ENCODE measurements at places on chromosomes 2 and 18.

- no peak for DNase-seq
These were observed 14.9 kb downstream of the LPIN2 start for GRCh38 chr18:2997846-2998564.

GRCh38 chr2:241490825-241491506 lies 17.4 kb downstream of the STK25 start:
- no peak for DNase-seq

GRCh38 chr2:133658020-133658903 lies 90.0 kb upstream of the NCKAP5 start:
- DNase-seq = no peak

DNA sequence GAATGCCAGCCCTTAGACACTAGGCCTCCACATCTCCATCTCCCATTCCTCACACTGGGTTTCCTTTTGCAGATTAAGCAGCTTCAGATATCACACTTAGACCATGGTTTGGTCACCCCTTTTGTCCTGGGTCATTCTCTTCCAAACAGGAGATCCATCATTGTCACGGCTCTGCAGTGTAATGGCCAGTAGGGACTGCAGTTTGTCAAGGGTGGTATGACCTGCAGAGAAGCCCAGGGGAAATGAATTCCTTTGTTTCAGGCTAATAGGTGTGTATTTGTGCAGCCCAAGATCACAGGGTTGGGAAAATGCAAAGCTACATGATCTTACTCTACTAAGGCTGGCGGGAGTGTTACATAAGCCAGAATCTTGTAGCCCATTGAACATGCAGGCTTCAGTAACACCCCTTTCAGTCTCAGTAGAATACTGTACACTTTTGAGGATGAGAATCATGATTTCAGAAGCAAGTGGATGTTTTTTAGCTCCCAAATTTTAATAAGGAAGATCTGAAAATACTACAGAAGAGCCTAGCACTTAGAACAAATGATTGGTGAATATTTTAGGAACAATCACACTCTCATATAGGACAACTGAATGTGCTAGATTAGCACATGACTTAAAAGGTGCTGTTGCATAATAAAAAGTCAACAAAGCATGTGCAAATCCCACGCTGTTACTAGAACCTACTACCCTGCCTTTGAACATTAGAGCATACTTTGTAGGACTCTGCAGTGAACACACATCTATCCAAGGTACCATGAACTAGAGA lies 24.0 kb upstream of the LPIN1 start:
- DNase-seq = no peak

- no peak for DNase-seq
These were observed 2.9 kb downstream of the SERTAD2 start for GRCh38 chr2:64650722-64651338.

- no peak for DNase-seq
These were observed 23.8 kb upstream of the CABYR start for GRCh38 chr18:24114924-24115549.

GRCh38 chr2:20440001-20440560 lies 6.8 kb upstream of the RHOB start:
- DNase-seq = no peak

DNA sequence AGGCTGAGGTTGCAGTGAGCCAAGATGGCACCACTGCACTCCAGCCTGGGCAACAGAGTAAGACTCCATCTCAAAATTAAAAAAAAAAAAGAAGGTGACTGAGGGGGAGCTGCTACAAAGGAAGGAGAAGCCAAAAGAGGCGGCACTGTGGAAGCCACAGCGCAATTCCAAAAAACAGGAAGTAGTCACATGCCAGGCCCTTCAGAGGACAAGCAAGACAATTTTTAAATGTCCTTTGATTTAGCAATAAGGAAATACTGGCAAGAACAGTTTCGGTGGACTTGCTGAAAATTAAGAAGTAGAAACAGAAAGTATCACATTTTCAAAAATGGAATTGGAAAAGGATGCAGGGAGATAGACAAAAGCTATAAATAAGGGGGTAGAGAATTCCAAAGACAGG lies 122.8 kb downstream of the OSBPL1A start:
- DNase-seq = no peak

- no peak for DNase-seq
These were observed 718.8 kb downstream of the DPP10 start for GRCh38 chr2:115161081-115161770.

DNA sequence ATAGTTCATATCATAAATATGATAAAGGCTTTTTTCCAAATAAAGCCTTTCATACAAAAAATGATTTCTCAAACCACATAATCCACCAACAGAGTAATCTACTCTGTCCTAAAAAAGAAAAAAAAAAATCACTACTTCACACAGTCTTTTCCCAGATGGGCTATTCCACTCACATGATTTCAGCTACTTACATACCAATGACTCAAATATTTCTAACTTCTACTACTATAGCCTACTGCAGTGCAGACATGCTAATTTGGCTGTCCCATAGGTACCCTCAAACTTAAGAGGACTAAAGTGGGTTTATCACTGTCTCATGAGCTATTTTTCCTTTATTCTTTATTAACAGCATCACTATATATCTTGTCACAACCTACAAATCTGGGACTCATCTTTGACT lies 57.4 kb downstream of the SLC66A3 start:
- DNase-seq = no peak

DNA sequence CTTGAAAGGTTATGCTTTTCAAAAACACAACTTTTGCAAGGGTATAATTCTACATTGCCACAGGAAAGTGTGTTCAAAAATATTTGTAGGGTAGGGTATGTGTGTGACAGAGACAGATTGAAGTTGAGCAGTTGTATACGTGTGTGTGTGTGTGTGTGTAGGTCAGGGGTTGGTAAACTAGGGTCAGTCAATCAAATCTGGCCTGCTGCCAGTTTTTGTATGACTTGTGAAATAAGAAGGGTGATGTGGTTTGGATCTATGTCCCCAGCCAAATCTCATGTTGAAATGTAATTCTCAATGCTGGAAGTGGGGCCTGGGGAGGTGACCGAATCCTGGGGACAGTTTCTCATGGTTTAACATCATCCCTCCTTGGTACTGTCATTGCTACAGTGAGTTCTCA lies 148.2 kb downstream of the CERS6 start:
- no peak for DNase-seq

DNA sequence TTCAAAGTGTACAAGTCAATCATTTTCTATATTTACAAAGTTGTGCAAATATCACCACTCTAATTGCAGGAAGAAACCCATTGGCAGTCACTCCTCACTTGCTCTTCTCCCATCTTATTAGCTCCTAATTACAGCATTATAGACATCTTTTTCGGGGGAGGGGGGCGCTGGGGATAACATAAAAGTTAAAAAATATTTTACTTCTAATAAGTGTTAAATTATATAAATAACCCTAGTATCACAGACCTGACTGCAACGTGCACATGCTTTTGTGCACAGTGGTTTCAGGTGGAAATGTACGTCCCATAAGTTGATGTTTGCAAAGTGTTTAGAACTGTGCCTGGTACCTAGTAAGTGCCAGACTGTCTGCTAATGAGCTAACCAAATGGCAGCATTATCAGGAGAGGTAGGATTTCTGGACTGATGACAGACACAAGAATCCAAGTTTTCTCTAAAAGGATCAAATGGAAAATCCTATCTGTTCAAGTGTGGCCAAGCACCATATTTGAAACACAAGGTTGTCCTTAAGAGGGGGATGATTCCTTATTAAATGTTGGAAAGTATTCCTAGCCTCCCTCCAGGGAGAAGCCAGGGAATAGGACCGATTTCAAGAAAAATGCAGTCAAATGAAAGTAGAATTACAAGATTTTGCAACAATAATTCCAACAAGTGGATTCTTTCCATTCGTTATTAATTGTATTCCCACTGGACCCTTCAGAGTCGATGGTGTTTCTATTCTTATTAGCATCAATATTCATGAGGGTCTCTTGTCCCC lies 70.0 kb downstream of the ACKR3 start:
- no peak for DNase-seq

- DNase-seq = no peak
These were observed 7.4 kb upstream of the NTSR2 start for GRCh38 chr2:11677136-11678055.

DNA sequence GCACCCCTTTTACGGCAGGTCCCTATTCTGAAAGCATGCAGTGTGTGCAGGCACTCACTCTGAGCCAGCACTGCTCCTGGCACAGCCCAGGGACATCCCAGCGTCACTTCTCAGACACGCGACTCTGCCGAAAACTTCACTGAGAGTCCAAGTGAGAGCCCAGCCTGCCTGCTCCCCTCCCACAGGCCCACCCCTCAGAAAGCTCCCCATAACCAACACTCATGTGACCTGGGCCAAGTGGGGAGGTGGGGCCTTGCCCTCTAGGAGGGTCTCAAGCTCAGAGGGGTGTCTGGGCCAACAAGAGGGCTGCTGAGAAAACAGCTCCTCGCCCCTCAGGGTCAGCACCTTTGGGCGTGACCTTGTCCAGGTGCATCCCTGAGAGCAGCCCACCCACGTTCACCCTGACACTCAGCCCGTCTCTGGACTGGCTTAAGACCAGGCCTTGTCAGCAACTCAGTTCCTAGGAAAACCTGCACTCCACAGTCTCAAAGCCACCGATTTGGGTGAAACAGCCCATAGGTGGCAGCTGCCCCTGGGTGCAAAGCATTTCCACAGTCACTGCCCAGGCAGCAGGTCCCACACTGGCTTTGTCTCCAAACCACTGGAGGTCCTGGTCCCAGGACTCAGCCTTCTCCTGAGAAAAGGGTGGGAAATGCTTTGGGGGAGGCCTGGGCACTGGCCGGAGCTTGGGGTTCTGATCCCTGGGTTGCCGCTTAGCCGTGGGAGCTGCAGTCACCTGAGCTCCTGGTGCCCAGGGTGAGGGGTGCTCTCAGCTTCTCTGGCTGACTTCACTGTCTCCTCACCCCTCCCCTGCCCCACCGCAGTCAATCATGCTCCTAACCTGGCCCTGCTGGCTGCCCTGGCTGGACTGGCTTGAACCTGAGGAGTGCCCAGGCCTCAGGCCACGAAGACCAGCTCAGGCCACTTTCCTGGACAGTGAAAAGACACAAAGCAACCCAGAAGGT lies 209.6 kb downstream of the HDAC4 start:
- DNase-seq = no peak

GRCh38 chr2:43225788-43226557 lies 433 bp downstream of the ZFP36L2 start:
- DNase-seq = peak; percentile 83

DNA sequence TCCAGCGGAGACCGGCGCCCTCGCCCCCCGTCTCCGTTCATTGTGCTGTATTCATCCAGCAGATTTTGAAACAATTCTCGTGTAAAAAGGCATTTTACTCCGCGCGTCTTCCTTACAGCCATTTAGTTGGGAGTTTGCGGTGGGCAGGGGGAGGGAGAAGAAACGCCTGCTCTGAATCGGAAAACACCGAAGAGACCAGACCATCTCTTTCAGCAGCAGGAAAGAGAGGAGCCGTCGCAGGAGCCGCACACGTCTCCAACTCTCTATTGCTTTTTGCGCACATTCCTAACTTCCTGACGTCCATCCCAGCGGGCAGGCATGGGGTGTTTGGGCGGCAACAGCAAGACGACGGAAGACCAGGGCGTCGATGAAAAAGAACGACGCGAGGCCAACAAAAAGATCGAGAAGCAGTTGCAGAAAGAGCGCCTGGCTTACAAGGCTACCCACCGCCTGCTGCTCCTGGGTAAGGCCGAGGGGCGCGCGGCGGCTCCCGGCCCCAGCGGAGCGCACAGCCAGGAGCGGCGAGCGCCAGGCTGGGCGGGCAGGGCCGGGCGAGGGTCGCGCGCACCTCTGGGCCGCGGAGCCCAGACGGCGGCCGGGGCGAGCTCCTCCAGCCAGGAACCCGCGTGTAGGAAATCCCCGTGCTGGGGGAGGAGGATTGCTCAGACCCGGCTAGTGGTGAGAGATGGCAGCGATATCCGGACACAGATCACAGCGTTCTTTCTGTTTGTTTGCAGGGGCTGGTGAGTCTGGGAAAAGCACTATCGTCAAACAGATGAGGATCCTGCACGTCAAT lies 63.2 kb downstream of the GNAL start:
- DNase-seq = peak; percentile 28

GRCh38 chr2:128693743-128694029 lies 375.0 kb upstream of the HS6ST1 start:
- no peak for DNase-seq

DNA sequence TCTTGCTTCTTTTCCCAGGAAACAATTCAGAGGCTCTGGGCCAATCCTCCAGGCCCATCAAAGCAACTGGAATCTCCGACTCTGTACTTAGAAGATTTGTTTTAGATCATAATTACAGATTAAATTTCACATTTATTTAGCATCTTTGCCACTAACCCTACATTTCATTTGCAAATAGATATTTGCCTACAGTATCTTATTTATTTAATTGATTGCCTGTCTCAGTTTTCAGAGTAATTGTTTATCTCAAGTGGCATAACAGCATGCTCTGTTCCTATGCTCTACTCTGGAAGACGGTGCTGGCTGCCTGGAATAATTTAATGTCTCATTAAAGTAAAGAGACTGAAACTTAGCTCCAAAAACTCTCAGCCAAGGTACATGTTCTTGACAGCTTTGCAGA lies 213.4 kb downstream of the HNMT start:
- no peak for DNase-seq

- no peak for DNase-seq
These were observed 294.3 kb upstream of the ZNF804A start for GRCh38 chr2:184304006-184304405.

DNA sequence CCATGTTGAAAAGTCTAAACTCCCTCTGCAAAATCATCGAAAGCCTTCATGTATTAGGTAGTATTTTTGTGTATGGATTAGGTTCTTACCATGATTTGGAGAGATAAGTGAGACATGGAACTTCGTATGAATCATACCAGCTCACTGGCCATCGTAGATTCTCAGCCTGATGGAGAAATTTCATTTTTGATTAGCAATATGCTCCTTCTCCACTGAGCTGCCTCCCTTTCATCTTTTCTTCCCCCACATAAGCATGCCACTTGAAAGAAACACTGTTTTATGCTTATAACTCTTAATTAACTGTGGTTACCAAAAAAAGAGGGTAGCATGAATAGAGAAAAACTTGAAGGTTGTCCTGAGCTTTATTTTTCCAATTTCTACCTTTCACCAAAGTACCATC lies 111.9 kb downstream of the NCK2 start:
- DNase-seq = no peak

DNA sequence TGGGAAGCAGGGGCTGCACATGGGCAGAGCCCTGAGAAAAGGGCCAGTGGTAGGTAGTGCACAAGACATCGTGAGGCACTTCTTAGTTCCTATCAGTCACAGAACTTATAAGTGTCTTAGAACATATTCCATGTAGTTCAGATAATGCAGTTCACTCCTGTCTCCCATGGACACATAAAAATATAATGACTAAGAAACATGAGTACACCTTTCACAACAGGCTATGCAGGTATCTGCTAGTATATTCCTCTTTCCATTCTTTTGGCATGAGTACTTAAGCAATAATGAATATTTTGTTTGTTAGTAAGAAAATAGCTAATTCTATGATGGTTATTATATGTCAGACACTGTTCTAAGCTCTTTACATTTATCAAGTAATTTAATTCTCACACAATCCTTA lies 808.4 kb downstream of the BCL11A start:
- DNase-seq = no peak

- no peak for DNase-seq
These were observed 23.7 kb upstream of the SLC35F6 start for GRCh38 chr2:26740346-26740745.

DNA sequence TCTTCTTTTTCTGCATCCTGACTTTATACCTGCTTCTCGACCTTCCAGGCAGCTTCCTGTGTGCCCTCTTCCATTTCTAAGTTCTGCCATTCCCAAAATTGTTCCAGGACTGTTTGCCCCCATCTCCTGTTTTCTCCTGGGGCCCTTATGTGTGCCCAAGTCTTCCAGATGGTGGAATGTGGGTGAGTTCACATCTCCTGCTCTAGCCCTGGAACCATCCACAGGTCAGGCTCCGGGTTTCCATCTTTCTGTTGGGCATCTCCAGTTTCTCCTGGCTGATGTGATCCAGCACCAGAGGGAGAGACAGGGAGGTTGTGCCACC lies 25.8 kb downstream of the TOGARAM2 start:
- DNase-seq = no peak

Measured in activated T-cell treated with anti-CD3 and anti-CD28 coated beads, Interleukin-2, amount 50 U/mL, for 72 hours (primary cell).